Activated CD4-positive, alpha-beta T cell treated with anti-CD3 and anti-CD28 coated beads, Interleukin-2, amount 50 U/mL, for 48 hours (primary cell): ENCODE measurements at places on chromosomes 16 and 17.

DNA sequence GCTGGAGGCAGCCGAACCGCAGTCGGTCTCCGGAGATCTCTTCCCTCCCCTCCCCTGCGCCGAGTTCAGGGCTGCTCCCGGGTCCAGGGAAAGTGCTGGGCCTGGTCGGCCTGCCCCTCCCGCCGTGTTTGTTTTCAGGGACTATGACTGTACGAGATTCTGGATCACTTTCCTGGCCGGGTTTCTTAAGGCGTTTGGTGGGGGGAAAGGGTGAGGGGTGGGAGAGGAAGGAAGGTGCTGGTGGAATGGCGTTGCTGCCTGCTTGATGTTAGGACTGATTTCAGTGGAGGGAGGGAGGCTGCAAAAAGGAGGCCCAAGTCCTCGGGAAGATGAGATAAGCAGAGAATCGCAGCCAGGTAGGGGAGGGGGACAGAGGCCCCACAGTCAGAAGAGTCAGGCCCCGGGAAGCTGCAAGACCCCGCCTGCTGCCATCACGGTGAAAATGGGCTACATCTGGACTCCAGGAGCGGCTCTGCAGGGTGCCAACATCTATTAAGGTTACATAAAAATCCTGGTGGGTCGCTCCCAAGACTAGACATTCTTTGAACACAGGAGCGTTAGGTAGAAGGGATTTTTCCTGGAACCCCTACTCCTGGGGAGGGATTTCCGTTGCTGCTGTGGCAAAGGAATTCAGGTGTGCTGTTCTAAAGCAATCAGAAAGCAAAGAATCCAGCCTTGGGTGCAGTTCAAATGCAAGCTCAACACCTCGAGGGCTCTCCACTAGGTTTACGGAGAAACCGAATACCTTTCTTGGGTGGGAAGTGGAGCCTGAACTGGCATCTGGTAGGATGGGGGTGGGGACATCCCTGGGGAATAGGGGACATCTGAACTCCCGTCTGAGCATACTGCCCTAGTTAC lies 1.2 kb downstream of the ARHGAP44 start:
- DNase-seq, result no peak

- no peak for DNase-seq
These were observed 95.4 kb downstream of the MRM1 start for GRCh38 chr17:36696805-36697204.

GRCh38 chr16:47506800-47507199 lies 45.7 kb downstream of the PHKB start:
- no peak for DNase-seq

- DNase-seq, result no peak
These were observed 860.4 kb upstream of the SOX9 start for GRCh38 chr17:71260366-71260940.

DNA sequence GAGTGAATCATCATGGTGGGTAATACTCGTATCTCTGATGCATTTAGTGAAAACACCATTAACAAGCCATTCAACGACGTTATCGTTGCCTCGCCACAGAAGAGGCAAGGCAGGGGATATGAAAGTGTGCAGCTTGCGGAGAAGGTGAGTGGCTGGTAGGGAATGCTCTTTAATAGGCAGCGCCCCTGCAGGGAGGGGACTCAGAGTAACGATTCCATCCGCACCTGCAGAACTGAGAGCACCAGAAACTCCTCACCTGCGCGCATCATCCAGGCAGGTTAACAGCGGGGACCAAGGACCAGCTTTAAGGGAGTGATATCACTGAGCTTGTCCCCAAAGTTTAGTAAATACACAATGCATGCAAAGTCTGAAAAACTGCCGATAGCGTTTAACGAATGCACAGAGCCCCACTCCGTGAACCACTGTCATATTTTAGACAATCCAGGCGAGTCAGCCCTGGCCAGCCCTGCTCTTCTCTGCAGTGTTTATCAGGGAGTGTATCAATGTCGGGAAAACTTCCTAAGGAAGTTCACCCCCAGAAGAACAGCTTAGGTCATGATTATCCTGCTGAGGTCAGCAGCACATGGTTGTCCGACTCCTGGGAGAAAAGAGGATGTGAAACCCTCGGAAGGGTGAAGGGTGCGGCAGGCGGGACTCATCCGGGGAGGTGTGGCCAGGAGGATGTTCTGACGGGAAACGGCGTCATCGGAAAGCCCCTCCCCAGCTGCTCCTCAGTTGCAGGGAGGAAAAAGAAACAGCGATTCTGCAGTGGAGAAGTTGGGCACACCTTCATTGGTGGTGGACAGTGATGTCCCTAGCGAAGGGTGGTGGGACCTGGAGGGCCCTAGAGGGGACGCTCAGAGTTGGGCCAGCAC lies 68.5 kb upstream of the DNAH17 start:
- DNase-seq, result peak; percentile 78

- no peak for DNase-seq
These were observed 26.0 kb downstream of the NME3 start for GRCh38 chr16:1745181-1745899.

DNA sequence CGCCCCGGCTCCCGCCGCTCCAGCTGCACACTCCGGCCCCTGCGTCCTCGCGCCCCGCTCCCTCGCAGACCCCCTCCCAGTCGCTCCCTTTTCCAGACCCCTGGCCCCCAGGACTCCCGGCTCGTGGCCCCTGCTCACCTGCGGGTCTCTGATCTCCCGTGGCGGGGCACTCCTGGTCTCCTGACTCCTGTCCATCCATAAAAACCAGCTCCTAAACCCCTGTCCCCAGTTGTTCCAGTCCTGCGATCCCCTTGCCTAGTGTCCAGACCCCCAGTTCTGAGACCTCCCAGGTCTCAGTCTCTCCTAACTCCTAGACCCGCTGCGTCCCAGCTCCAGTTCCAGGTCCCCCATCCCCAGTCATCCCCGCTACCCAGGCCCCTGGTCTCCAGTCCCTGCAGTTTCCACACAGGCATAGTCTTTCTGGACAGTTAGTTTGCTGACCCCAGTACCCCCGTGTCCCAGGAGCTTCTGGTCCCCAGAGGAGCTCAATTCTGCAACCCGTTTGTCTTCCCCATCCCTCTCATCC lies 379 bp downstream of the SNX29 start:
- DNase-seq, result no peak

DNA sequence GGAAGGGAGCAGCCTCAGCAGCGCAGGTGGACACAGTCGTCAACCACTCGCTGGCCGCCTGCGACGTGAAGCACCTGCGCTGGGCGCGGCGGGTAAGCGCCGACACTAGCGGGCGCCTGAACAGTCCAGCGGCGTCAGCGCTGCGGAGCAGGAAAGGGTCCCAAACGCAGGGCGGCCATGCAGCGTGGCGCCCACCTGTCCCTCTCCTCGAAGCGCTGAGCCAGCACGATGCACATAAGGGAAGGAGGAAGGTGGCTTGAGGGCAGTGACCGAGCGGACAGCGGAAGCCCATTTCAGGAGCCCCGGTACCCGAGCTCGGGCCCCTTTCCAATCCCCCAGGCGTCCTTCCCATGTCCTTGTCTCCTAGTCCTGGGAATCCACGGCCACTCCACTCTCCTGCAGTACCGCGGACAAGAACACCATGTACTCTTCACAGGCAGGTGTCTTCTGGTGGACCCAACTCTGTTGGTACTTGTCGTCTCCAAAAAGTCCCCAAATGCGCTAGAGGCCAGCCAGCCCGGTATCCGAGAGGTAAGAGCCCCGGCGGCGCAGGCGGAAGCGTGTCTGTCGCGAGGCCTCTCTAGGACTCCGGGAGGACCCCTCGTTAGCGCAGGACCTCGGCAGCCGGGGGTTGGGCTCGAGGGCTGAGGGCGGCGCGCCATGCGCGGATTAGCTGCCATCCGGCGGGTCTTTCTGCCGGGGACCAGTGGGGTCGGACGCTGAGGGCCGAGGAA lies 14.4 kb downstream of the ZNF232 start:
- no peak for DNase-seq

DNA sequence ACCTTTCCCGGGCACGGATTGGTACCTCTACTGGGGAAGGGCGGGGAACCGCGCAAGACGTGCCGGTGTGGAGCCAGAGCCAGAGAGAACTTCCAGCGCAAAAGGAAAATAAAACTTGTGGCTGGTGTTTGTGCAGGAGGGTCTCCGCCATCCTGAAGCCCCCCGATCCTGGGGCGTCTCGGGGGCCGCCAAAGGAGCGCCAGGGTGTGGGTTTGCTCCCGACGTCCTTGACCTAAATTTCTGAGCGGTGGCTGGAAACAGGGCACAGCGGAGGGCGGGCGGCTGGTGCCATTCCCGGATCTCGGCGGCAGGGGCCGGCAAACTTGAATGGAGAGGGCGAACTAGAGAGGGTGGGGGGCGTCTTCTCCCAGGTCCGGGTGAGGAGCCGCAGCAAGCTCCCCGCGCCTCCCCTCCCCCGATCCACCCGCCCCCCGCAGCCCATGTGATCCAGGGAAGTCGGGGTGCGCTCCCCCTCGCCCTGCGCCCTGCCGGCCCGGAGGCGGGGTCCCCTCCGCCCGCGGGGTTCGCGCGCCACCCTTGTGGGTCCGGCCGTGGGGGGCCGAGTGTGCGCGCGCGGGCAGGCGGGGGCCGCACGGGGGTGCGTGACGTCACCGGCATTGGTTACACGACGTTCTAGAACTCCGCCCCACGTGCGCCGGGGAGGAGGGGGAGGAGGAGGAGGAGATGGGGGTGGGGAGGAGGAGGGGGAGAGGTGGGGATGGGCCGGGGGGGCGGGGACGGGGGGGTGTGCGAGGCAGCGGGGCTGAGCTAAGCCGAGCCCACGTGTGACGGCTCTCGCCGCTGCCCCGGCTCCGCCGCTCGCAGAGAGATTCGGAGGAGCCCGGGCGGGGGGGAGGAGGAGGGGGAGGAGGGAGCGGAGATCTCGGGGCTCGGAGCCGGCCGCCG lies at the start of gene MSI2:
TSS of gene MSI2 (plus strand) at position 748 of the 906 bp plus-strand sequence. CDS start 220 bp downstream, outside the sequence.
- DNase-seq, result peak; percentile 90

GRCh38 chr17:50925296-50925891 lies 59.2 kb upstream of the TOB1 start:
- DNase-seq, result no peak

- DNase-seq, result no peak
These were observed 11.3 kb upstream of the NFAT5 start for GRCh38 chr16:69554495-69554894.

- no peak for DNase-seq
These were observed 5.7 kb downstream of the RMI2 start for GRCh38 chr16:11350921-11351335.

DNA sequence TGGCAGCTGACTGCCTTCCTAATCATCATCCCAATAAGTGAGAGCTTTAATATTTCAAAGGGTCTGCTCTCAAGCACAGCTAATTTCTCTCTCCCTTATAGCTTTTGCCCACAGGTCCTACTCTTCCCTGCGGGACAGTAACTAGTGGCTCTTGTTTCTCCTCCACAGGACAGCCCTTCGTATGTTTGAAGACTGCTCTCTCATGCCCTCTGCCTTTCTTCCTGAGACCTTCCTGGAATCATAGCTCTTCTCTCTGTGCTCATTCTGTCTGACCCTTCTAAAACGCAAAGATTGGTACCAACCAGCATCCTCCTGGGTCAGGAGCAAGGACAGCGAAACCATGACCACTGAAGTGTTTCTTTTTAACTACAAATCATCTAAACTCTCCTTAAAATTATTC lies 168.9 kb downstream of the GRIN2A start:
- DNase-seq, result no peak

DNA sequence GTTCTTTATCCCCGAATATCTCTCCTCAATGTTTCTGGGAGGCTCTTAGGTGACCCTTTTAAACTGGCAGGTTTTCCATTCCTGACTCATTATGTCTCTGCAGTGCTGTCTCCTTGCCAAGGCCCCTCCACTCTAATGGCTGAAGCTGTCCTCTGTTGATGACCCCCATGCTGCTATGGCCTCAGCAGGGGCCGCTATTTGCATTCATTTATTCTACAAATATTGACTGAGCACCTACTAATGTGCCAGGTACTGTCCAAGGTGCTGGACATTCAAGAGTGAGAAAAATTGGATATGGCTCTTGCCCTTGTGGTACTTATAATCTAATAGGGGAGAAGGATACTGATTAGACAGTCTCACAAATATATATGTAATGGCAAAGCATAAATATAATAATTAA lies 55.4 kb downstream of the GP2 start:
- DNase-seq, result no peak

DNA sequence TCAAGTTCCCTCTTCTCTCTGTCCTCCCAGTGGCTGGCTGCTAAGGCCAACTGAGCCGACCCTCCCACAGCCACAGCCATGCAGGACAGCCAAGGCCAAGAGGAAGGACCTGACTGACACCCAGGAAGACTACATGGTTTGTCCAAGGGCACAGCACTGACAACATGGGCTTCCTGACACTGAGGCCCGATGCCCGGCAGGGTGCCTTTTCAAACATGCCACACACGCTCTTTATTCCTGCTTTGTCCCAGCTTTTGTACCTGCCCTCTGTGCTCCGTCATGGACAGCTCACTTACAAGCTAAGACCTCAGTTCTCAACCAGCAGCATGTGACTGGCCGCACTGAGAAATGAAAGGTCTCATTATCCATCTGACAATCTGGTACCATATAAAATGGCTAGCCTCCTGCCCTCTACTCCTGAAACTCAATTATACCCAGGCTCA lies 45.8 kb downstream of the TEX2 start:
- DNase-seq, result no peak

DNA sequence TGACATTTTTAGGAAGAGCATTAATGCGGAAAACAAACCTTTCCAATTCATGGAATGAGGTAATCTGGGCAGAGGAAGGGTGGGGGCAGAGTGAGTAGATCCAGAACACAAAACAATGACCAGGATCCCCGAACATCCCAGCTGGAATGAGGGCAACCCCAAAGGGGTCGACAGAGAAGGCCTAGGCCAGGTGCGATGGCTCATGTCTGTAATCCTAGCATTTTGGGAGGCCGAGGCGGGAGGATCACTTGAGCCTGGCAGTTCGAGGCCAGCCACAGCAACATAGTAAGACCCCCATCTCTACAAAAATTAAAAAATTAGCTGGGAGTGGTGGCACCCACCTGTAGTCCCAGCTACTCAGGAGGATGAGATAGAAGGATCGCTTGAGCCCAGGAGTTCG lies 64.7 kb downstream of the ZFHX3 start:
- DNase-seq, result no peak

- DNase-seq, result peak; percentile 66
These were observed at the start of gene TLCD3A for GRCh38 chr17:732067-732901. Gene TLCD3A (plus strand): TSS chr17:732596. CDS start chr17:732648, 52 bp downstream.

GRCh38 chr17:66506641-66507040 lies 204.2 kb downstream of the PRKCA start:
- DNase-seq, result no peak

- DNase-seq, result no peak
These were observed 19.0 kb upstream of the ITPRIPL2 start for GRCh38 chr16:19094542-19095365.

GRCh38 chr17:34761646-34762045 lies 182.3 kb downstream of the TMEM132E start:
- no peak for DNase-seq

DNA sequence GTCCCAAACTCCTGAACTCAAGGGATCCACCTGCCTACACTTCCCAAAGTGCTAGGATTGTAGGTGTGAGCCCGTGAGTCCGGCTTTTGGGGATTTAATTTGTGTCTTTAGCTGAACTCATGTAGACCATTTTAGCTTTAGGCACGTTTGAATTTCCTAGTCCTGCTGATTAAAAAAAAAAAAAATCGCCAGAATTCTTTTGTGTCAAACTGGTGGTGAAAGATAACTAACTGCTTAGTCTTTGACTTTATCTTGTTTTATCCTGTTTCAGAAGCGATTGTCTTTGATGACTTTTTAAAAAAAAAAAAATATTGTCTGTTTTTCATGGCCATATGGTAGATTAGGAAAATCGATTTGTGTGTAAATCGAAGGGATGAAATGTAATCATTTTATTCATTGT lies 2.6 kb downstream of the RABEP1 start:
- no peak for DNase-seq

DNA sequence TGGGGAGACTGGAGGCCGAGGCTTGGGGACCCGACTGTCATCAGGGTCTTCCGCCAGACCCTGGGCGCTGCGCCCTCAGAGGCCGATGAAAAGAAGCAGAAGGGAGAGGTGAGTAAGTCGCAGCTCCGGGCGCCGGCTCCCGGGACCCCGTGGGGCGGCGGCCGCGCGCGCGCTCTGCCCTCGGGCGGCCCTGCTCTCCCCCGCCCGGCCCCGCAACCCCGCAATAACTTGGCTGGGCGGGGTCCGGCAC lies 392 bp upstream of the ABHD15 start:
- no peak for DNase-seq
